ENCODE measurements at places on chromosomes 11 and 22.

GRCh38 chr11:60955571-60955970, 3.6 kb upstream of the SLC15A3 start:
- no peak for DNase-seq

- DNase-seq: no peak
Observed at GRCh38 chr22:37275622-37276021, 6.7 kb upstream of the CYTH4 start.

GRCh38 chr22:25841775-25842174, 99.8 kb downstream of the MYO18B start:
- DNase-seq: no peak

DNA sequence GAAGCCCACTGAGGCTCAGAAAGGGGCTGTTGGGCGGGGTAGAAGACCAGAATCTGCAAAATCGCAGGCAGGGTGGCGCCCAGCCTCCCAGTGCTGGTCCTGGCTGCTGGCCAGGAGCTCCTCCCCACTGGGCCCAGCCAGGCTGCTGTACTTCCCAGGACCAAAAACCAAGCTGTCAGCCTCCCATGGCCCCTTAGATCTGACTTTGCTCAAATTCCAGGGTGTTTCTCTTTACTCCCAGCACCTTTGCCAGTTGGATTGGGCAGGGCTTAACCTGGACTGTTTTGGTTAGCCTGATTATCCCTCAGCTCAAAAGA, 44.2 kb upstream of the WEE1 start:
- DNase-seq: no peak

DNA sequence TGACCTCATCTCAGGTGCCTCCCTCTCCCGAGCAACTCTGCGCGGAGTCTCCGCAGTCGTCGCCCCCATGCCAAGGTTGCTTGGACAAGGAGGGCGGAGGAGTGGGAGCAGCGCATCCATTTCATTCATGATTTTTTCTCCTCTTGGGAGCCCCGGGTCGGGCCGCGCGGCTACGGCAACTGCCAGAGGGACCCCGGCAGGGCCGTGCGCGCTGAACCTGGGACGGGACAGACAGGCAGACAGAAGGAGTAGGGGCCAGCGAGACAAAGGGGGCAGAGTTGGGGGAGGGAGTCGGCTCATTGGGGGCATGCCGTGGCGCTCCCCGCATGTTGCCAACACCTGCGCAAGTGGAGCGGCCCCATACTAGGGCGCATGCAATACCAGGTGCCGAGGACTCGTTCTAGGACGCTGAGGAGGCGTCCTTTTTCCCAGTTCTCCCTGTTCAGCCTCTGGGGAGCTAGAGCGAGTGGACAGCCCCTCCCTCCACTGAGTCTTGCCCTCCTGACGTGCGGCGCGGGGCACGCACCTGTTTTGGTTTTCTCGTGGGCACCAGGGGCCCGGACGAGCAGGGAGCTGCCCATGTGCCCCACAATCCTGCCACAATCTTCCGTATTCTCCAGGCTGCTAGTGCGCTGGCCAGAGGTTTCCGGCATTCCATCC, 501 bp upstream of the PTPN5 start:
- DNase-seq: no peak

- no peak for DNase-seq
Observed at GRCh38 chr11:133947321-133947756, 9.4 kb downstream of the IGSF9B start.

DNA sequence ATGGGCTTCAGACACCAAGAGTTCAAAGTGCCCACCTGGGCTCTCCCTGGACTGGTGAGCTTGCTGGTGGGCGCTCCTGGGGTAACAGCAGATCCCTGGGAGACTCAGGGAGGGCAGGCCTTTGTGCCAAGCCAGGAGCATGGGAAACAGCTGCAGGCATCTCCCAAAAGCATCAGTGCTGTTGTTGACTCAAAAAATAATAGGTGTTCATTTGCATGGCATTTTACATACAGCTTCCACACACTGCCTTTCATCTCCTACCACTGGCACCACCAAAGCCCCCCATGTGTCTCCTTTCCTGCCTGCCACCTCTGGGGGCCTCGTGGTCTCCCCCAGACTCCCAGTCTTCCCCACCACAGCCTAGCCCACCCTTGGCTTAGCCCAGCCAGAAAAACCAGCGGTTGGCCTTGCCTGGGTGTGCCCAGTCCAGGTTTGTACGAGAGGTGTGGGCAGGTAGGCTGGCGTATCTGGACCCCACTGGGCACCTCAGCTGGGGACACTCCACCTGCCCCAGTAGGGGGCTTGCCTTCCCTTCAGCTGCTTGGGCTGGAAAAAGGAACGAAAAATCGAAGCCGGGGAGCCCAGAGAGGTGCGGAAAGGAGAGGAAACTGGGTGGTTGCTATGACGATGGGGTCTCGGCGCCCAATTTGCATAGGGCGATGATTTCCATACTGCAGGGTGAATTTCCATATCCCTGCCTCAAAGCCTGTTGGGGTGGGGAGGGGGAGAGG, 15.0 kb downstream of the POU2F3 start:
- DNase-seq: no peak

GRCh38 chr11:117876059-117876340, 458 bp downstream of the FXYD6 start:
- DNase-seq: no peak

- DNase-seq: no peak
Observed at GRCh38 chr11:131511794-131512193, 141.4 kb downstream of the NTM start.

GRCh38 chr22:35705141-35705540, 12.5 kb upstream of the APOL5 start:
- no peak for DNase-seq

GRCh38 chr11:14543260-14543659, 23.1 kb upstream of the PSMA1 start:
- DNase-seq: no peak

GRCh38 chr11:69095300-69095699, 46.6 kb downstream of the TPCN2 start:
- DNase-seq: no peak

Measured in nucleus accumbens (tissue), 56 donors.